SJSA1 (cell line): ENCODE measurements at places on chromosomes 16 and 17. TPM values are rescaled to one million over a fixed set of nuclear protein-coding genes. Genes with fewer than 3 reads are reported as not detected.

The GGNBP2 gene
- total RNA-seq, result 47.6 and 54.0 TPM in 2 replicates

The MT1H gene
- not detected in 2 replicates for total RNA-seq

The BAIAP3 gene
- total RNA-seq, result 1.2 and 3.1 TPM in 2 replicates

The ZDHHC1 gene
- total RNA-seq, result 1.0 and 4.4 TPM in 2 replicates

The NME2 gene
- total RNA-seq, result 970 and 1,165 TPM in 2 replicates

The SNAI3 gene
- total RNA-seq, result 0.05 TPM in 1 of 2 replicates, not detected in the other

The ATP2C2 gene
- total RNA-seq, result not detected in 2 replicates

The CORO6 gene
- 0.45 and 4.2 TPM in 2 replicates for total RNA-seq

The KRT20 gene
- total RNA-seq, result not detected in 2 replicates

The GP1BA gene
- not detected in 2 replicates for total RNA-seq

The NHERF1 gene
- 41.6 and 62.1 TPM in 2 replicates for total RNA-seq

The RSL1D1 gene
- total RNA-seq, result 120 and 204 TPM in 2 replicates

The CX3CL1 gene
- total RNA-seq, result 0.18 and 0.38 TPM in 2 replicates

The PIGL gene
- 1.9 and 15.9 TPM in 2 replicates for total RNA-seq

The ADGRG1 gene
- 0.47 TPM in 1 of 2 replicates, not detected in the other for total RNA-seq

The GDPD1 gene
- total RNA-seq, result 0.78 and 1.2 TPM in 2 replicates

The TBX6 gene
- total RNA-seq, result not detected in 2 replicates

The ABCA9 gene
- not detected in 2 replicates for total RNA-seq

The SULT1A4 gene
- total RNA-seq, result 0.58 and 3.6 TPM in 2 replicates

The ADCY9 gene
- total RNA-seq, result 17.4 and 29.8 TPM in 2 replicates

The HS3ST6 gene
- total RNA-seq, result not detected in 2 replicates

The C16orf86 gene
- total RNA-seq, result 0.32 TPM in 1 of 2 replicates, not detected in the other

The LGALS9B gene
- total RNA-seq, result not detected in 2 replicates

The NATD1 gene
- total RNA-seq, result 0.22 and 1.7 TPM in 2 replicates

The SLC35G6 gene
- total RNA-seq, result not detected in 2 replicates

The KDM6B gene
- 0.34 and 0.85 TPM in 2 replicates for total RNA-seq

The ARL5C gene
- not detected in 2 replicates for total RNA-seq

The GRIN2C gene
- not detected in 2 replicates for total RNA-seq

The HIC1 gene
- total RNA-seq, result 28.8 and 31.3 TPM in 2 replicates

The OR1D2 gene
- total RNA-seq, result not detected in 2 replicates

The DOC2A gene
- total RNA-seq, result not detected in 2 replicates

The KCNH4 gene
- total RNA-seq, result not detected in 2 replicates

The CCL1 gene
- total RNA-seq, result not detected in 2 replicates

The GPR179 gene
- 0.05 TPM in 1 of 2 replicates, not detected in the other for total RNA-seq

The OR1D5 gene
- total RNA-seq, result not detected in 2 replicates

The BCL6B gene
- not detected in 2 replicates for total RNA-seq

The HSF4 gene
- total RNA-seq, result 3.9 and 12.8 TPM in 2 replicates

The GABARAPL2 gene
- total RNA-seq, result 52.7 and 69.3 TPM in 2 replicates

The GPT2 gene
- 14.8 and 15.7 TPM in 2 replicates for total RNA-seq

The PCGF2 gene
- 3.6 and 4.2 TPM in 2 replicates for total RNA-seq

The CCDC200 gene
- total RNA-seq, result not detected in 2 replicates

The DRC3 gene
- total RNA-seq, result 1.8 TPM in 1 of 2 replicates, not detected in the other

The TBC1D3G gene
- total RNA-seq, result not detected in 2 replicates

The SYNGR3 gene
- total RNA-seq, result 1.8 and 7.3 TPM in 2 replicates

The SHCBP1 gene
- 71.9 and 85.8 TPM in 2 replicates for total RNA-seq

The ANKS4B gene
- total RNA-seq, result not detected in 2 replicates

The ACTG1 gene
- total RNA-seq, result 9,784 and 9,807 TPM in 2 replicates

The NOD2 gene
- 0.05 TPM in 1 of 2 replicates, not detected in the other for total RNA-seq
